ENCODE measurements at places on chromosomes 6 and 20.

- no peak for DNase-seq
These were observed 133.4 kb downstream of the FNDC1 start for GRCh38 chr6:159302594-159302992.

- DNase-seq = no peak
These were observed 516.3 kb downstream of the COL12A1 start for GRCh38 chr6:74689601-74690000.

- peak; percentile 57 for DNase-seq
These were observed 16.3 kb downstream of the SS18L1 start for GRCh38 chr20:62159839-62160238.

DNA sequence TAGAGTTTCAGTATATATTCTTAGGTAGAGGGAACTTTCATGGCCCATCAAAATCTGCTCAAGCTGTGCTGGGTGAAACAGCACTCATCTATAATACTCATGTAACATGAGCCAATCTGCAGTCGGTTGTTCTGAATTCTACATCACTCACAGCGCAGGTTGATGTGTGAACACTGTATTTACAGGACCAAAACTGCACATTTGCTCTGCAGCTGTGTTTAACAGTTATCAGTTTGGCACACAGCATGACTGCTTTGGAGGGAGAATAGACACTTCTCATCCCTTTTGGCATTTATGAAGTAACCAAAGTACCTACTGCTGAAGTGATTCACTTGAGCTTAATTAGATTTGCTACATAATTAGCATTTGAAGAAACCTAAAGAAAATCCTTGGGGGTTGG, 225.1 kb downstream of the BCKDHB start:
- DNase-seq = no peak

GRCh38 chr20:48812600-48813445, 15.0 kb downstream of the PREX1 start:
- DNase-seq = no peak

GRCh38 chr6:13318821-13319220, 9.5 kb downstream of the TBC1D7 start:
- no peak for DNase-seq

- no peak for DNase-seq
These were observed 392.2 kb upstream of the MARCKS start for GRCh38 chr6:113464960-113465359.

DNA sequence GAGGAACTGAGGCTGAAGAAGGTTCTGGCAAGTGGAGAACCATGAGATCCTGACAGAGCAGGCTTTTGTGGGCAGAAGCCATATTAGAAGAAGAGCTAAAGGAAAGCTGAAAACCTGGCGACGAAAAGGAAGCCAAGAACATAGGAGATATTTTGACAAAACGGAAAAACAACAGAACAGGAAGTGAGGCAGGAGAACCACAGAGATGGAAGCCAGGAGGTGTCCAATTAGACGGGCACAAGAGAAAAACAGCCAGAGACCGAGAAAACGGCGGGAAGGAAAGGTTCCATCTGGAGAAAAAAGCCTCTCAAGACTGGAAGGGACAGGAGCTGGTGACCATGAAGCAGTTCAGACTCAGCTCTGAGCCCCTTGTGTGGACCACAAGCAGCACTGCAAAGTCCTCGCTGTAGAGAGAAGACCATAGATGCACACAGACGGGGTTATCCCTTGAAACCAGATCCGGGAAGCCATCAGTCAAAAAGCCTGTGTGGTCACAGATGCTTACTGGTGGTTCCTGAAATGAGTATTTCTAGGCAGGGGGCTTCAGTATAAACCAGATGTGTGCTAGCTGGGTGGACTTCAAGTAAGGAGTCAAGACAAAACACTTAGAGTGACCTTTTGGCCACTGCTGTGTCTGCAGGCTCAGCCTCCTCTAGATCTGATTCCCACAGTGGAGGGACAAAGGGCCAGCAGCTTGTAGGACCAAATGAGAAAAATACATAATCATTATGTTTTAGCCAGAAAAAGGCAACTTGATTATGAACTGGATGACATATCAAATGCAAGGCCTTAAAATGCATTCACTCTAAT, 30.7 kb downstream of the SSR1 start:
- DNase-seq = no peak
